Hypothalamus (tissue), 51 donors: ENCODE measurements at places on chromosomes 7 and 10.

DNA sequence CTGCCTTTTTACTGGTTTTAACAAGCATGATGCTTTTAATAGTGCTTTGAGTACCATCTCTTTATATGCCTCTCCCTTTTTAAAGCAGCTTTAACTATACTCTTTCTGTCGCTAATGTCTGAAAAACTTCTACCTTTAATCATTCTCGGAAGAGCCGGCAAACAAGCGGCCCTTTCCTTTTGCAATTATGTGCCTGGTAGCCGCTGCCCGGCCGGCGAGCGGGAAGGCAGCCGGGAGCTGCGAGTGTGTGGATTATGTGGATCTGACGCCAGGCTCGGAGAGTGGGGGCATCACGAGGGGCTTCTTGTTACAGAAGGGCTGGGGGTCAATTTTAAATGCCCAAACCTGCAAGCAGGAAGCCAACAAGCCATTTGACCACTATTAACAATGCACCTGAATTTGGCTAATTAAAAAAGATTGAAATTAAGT is 120.9 kb downstream of the BUB3 start:
- no peak for DNase-seq

- DNase-seq, result no peak
These were observed 256.6 kb upstream of the SEMA3C start for GRCh38 chr7:81175275-81175940.

DNA sequence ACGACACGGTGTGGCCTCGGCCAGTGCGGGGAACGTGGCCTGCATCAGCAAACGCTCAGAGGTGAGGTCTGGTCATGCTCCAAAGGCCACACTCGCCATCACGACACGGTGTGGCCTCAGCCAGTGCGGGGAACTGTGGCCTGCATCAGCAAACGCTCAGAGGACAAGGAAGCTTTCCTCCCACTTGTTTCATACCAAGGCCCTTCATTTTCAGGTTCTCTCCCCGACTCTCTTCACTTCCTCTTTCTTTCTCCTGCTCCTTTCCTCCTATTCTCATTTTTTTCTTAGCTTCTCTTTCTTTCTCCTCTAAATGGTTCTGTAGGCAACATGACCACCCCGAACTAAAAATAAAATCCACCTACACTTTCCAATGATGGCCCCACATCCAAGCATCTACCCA is 384.4 kb upstream of the SHH start:
- no peak for DNase-seq

DNA sequence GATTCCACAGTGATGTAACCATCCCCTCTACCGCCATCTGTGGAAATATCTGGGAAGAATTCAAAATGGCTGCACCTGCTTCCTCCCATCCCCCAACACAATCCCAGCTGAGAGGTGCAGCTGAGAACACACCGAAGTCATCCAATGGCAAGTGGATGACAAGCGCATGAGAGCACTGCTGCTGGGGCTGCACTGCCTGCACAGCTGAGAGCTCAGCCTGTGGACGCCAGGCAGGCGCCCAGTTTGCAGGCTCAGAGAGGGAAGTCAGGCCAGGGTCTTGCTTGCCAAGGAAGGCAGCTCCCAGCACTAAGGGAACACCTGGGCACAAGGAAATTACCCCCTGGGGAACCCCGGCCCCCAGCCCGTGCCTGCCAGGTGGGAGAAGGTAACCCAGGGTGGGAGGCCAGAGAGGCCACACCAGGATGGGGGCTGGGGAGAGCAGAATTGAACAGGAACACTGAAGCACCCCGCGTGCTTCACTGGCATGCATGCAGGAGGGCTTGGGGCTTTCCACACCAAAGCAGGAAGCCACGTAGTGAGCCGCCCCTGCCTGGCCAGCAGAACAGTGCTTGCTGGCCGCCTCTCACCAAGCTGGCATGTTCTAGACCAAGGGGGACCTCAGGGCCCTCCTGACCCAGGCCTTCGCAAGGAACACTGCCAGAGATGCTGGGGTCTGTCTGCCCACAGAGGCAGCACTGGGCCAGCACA is 46.2 kb downstream of the FAM53B start:
- DNase-seq, result no peak

- no peak for DNase-seq
These were observed 25.8 kb upstream of the EGFR start for GRCh38 chr7:54992871-54993475.

DNA sequence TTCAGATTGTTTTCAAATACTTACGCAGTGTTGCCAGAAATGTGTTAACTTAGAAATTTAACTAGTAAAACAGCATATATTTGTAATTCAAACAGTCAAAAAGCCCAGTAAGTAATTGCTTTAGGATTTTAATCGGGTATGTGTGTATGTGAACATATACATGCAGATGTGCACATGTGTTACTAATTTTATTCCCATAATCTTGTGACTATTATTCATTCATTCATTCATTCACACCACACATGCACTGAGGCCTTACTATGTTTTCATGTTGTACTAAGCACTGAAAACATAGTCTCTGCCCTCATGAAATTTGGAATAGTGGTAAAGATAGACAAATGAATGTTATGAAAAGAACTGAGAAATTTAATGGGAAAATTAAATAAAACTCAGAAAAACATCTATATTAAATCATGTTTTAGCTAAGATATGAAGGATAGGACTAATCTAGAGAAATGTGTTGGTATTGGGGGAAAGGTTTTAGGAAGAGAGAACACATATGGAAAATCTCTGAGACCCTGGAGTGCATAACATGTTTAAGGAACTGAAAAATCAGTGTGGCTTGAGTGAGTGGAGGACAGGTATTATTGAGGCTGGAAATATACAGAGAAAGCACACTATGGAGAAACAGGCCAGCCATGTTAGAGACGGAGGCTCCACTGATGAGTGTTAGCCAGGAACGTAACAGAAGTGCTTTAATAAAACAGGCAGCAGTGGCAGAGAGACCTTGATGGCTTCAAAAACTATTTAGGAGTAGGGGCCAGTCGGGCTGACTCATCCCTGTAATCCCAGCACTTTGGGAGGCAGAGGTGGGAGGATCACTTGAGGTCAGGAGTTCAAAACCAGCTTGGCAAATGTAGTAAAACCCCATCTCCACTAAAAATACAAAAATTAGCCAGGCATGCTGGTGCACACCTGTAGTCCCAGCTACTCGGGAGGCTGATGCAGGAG is 80.3 kb downstream of the HDAC9 start:
- DNase-seq, result no peak

GRCh38 chr7:80136261-80137055 is 1.8 kb downstream of the GNAI1 start:
- no peak for DNase-seq

DNA sequence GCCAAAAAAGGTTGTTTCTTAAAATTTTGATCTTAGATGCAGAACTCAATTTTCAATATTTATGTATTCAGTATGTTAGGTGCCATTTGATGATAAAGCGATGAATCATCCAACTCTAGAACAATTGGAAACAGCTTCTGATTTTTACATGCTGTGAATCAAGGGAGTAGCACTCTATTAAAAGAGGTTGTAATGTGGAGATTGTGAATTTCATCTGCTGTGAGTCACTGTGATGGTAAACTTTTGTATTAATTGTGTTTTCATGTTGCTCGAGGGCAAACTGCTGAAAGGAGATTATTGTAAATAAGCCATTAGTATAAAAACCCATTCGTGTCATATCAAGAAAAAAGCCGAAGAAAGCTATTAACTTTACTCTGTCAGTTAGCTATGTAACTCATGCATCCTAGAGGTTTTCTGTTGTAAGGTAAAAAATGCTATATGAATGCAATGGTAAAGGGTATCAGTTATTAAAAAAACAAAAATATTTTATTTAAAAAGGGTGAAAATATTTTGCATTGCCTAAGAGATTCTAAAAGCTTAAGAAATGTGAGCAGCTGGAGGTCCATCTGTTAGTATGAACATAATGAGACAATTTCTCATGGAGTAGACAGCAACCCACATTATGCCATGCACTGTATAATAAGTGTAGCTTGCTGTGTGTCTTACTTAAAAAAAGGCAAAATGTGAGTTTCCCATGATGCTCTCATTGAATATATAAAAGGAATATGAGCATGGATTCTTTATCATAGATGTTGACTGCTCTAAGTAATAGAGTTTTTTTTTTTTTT is 511.0 kb upstream of the PCDH15 start:
- no peak for DNase-seq

- no peak for DNase-seq
These were observed 266.6 kb downstream of the DGKB start for GRCh38 chr7:14635955-14636354.

DNA sequence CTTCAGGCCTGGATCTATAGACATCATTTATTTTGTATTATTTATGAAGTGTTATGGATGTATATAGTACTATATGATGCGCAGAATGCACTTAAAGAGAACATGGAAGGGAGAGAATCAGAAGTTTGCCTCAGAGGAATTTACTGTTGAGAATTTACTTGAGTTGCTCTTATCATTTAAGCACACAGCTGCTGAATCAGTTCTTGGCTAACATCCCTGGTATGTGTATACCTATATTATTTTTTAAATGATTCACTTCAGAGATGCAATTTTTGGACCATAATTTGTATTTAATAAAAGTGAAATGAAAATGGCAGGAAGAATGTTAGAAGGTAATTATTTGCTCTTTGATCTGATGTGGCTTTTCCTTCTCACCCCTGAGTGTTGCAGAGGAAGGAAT is 191.6 kb downstream of the BICC1 start:
- DNase-seq, result no peak

GRCh38 chr10:91630625-91631024 is 2.2 kb downstream of the PPP1R3C start:
- DNase-seq, result no peak

DNA sequence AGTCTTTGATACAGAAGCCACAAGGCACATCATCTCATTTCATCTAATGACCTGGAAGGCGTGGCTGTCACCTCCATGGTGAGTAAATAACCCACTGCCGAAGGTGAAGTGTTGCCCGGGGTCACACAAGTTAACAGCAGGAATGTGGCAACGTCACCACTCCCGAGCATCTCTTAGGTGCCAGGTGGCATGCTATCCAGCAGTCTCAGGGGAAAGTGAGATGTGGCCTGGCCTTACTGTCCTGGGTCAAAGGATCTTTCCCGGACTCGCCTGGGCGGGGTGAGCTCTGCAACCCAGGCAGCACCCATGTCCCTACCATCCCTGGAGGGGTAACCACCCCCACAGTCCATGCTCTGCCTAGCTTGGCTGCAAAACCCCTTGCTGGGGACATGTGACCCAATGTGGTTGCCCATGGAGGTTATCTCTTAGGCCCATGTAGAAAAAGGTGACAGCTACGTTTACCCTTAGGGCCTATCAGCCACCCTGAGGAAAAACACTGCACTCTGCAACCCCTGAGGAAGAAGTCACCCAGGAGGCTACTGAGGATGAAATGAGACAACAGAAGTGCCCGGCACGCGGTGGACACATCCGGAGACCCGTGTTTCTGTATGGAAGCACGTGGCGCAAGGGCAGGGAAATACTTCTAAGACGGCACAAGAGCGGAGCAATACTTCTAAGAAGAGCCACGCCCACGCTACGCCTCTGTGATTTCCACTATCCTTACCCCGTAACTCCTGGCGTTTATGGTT is 52.0 kb downstream of the BAIAP2L1 start:
- DNase-seq, result no peak
